Stimulated activated CD8-positive, alpha-beta memory T cell treated with anti-CD3 and anti-CD28 coated beads, Interleukin-15, amount 100 ng/mL, for 4 hours (primary cell): ENCODE measurements at places on chromosomes 11 and 22.

- no peak for DNase-seq
Measured at GRCh38 chr22:49768951-49769690, 58.6 kb downstream of the BRD1 start.

- DNase-seq: no peak
Measured at GRCh38 chr11:84993386-84993785, 633.8 kb downstream of the DLG2 start.

DNA sequence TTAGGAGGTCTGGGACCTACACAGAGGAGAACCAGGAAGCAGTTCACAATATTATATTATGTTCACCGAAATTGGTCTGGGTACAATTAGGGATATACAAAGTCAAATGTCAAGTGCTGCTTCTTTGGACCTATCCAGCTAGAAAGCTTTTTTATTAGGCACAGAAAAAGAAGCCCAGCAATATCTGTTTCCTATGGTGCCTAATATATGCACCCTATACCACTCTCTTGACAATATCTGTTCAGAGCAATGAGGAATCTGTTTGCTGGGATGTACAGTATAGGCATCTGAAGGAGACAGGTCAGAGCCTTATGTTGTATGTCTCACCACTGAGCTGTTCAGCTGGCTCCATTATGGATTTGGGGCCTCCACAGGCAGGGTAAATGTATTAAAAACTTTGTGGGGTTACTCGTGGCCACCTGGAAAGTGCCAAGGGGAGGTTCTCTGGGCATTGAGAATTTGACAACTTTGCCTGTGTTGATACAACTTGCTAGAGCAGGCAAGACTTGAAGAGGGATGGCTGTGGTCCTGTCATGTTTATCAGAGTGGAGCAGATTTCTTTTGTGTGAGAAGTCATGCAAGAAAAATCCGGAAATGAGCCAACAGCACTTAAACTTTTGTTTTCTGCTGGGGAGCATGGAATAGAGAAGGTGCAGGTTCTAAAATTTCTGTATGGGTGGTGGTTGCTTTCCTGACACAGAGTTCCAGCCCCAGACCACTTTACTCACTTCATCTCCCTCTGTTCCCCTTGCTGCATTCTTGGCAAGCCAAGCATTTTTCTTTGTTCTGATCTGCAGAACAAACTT lies 10.1 kb downstream of the STIM1 start:
- no peak for DNase-seq

DNA sequence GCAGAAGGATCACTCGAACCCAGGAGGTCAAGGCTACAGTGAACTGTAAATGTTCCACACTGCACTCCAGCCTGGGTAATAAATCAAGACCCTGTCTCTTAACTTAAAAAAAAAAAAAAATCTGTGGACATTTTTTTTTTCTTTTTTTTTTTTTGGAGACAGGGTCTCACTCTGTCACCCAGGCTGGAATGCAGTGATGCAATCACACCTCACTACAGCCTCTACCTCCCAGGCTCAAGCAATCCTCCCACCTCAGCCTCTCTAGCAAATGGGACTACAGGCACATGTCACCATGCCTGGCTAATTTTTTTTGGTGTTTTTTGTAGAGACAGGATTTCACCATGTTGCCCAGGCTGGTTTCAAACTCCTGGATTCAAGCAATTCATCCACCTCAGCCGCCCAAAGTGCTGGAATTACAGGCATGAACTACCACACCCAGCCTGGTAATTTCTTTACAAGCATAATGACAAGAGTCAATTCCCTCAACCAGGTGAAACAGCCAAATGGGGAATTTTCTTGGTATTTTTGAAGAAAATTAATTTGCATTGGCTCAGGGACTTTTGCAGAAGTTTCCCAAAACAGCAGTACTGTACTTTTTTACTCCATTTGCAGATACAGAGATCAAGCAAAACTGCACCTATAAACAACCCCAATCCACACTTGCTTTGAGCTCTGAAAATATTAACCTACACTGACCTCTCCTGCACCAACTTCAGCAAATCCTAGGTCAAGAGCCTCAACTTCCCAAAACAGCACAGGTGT lies 44.0 kb downstream of the MRTFA start:
- no peak for DNase-seq

DNA sequence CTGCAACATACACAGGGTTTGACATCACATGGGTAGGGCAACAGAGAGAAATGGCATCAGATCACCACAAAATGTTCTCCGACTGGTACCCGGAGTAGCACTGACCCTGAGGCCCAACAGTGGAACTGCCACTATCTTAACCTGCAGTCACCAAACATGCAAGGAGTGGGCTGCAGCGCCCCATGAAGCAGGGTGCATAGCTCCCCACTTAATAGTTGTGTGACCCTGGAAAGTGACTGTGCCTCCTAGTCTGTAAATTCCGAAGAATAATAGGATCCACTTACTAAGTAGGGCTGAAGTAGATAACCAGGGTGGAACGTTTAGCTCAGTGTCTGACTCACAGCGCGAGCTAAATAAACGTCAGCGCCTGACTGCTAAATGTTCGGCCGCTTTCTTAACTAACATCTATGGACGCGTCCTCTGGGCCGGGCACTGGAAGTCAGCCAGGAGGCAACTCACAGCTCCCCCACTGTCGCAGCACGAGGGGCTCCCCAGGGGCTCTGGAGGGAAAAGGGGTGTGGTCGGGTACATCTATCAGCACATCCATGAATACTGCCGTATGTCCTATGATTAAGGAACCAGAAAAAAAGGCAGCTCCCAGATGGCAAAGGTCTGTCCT lies 777 bp downstream of the LTO1 start:
- DNase-seq: no peak

DNA sequence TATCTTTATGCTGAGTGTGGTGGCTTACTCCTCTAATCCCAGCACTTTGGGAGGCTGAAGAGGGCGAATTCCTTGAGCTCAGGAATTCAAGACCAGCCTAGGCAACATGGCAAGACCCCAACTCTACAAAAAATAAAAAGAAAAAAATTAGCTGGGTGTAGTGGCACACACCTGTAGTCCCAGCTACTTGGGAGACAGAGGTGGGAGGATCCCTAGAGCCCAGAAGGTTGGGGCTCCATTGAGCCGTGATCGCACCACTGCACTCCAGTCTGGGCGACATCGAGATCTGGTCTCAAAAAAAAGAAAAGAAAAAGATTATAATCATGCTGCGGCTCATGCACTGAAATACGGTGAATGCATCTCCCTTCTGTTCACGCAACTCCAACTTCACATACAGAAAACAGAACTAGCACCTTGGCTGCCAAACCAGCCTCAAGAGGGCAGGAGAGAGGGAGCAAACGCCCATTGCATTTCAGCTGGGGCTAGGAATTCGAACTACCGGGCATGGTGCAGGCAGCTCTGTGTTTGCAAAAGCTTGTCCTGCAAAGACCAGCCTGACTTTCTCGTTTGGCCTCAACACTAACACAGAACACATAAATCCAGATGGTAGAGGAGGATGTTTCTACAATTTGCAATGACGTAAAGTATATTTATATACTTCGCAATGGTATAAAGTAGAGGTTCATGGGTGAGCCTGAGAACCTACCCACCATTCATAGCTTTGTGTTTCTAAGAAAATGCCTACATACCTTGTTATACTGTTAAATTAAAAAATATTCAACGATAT lies 6.3 kb upstream of the SYNGR1 start:
- no peak for DNase-seq

DNA sequence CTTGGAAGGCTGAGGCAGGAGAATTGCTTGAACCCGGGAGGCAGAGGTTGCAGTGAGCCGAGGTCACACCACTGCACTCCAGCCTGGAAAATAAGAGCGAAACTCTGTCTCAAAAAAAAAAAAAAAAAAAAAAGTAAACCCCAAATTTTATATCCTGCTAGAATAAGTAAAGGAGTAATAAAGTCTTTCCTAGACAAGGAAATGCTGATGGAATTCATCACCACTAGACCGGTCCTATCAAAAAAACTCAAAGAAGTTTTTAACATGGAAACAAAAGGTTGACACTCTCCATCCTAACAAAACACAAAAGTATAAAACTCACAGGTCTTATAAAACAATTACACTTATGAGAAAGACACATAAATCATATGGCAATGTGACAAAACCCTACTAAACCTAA lies 213.9 kb downstream of the SBF2 start:
- no peak for DNase-seq

- DNase-seq: no peak
Measured at GRCh38 chr11:12938590-12939247, 70.4 kb upstream of the RASSF10 start.

GRCh38 chr11:44779736-44780520 lies 53.2 kb downstream of the TSPAN18 start:
- no peak for DNase-seq

DNA sequence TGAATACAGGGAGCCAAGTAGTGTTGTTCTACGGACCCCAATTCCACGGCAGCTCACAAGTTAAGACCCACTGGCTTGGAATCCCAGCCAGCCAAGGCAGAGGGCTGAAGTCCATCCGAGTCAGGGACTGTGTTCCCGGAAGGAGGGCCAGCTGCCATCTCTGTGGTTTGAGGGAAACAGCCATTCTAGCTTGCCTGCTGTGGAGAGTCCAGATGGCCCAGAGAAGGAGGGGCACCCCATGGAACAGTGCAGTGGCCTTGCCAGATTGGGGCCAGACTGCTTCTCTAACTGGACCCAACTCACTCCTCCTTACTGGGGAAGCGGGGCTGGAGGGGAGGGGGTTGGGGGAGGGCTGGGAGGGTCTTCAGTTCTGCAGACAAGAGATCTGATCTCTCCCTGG lies 156.4 kb downstream of the FAM181B start:
- no peak for DNase-seq

DNA sequence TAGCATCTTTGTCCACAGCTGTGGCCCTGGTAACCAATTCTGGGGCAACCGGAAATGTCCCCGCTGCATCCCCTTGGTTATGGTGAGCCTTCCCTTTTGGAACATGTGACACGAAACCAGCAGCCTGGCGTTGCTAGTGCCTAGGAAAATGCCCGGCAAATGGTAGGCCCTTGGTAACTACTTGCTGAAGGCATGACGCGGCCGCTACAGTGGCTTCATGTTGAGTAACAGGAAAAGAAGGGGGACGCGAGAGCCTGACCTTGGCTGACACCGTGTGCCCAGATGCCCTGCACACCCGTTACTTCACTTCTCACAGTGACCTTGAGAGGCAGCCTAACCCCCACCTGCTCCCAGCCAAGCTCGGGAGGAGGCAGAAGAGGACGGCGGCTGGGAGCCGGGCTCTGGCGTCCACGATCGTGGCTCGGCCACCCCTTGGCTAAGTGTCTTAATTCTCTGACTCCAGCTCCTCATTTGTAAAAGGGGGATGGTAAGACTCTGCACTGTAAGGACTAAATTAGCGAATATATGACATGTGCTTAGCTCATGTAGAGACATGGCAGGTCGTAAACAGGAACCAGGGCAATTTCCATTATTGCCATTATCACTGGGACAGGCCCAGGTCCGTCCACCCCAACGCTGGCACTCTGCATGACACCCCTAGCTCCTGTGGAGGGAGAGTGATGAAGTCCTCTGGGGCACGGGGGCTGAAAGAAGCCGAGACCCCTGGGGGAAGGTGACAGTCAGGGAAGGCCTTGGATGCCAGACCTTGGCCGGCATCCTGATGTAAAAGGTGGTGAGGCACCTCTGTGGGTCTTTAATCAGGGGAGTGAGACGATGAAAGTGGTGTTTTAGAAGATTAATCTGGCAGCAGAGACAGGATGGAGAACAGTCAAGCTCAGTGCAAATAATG lies 18.9 kb downstream of the IFT27 start:
- no peak for DNase-seq

GRCh38 chr11:112829971-112830654 lies 131.1 kb upstream of the NCAM1 start:
- DNase-seq: no peak

DNA sequence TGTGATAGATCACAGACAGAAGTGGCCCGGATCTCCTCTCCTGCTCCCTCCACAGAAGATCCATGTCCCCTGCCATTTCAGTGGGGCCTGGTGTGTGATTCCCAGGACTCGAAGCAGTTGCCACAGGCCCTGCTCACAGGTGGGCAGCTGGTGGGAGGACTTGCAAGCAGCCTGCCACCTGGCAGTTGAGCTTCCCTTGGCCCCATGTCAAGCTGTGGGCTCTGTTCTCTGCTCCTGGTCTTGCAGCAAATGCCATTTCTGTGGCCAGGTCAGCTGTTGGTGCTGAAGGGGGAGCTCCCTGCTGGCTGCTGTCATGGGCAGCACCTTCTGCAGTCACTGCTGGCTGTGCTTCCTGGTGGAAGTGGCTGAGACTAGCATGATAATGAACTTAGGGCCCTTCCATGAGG lies 59.1 kb upstream of the SLC22A12 start:
- DNase-seq: no peak

GRCh38 chr11:33375688-33376311 lies 118.6 kb downstream of the HIPK3 start:
- no peak for DNase-seq

DNA sequence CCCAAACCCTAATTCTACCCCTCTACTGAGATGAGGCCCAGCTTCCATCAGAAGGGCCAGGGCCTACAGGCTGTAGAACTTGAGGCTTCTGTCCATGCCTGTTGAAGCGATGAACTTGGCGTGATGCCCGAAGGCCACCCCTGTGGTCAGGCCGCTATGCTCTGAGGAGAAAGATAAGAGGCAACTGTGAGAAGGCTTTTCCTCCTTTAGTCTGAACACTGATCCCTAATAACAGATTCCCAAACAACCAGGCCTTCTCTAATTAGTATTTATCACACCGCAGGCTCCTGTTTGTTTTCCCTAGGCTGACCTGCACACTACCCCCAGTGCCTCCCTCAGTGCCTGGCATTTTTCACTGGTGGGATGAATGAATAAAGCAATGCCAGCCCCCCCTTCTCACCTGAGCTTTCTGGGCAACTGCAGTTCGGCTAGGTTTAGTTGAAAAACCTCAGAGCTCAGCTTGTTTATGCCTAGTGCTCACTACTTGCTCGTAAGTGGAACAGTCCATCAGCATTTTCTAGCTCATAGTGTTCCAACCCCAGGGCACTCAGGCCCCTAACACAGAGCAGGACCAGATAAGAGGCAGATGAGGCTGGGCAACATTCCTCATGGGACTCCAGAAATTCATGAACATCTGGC lies 15.2 kb downstream of the PRPF19 start:
- DNase-seq: no peak

GRCh38 chr22:44449683-44450425 lies 48.2 kb downstream of the RTL6 start:
- DNase-seq: no peak

GRCh38 chr11:10575346-10576034 lies 7.0 kb upstream of the LYVE1 start:
- DNase-seq: no peak

- DNase-seq: no peak
Measured at GRCh38 chr11:104000798-104001197, 35.6 kb upstream of the DDI1 start.
